H9 (cell line): ENCODE measurements at places on chromosomes 13 and 19. TPM values are rescaled to one million over a fixed set of nuclear protein-coding genes. Genes with fewer than 3 reads are reported as not detected.

DNA sequence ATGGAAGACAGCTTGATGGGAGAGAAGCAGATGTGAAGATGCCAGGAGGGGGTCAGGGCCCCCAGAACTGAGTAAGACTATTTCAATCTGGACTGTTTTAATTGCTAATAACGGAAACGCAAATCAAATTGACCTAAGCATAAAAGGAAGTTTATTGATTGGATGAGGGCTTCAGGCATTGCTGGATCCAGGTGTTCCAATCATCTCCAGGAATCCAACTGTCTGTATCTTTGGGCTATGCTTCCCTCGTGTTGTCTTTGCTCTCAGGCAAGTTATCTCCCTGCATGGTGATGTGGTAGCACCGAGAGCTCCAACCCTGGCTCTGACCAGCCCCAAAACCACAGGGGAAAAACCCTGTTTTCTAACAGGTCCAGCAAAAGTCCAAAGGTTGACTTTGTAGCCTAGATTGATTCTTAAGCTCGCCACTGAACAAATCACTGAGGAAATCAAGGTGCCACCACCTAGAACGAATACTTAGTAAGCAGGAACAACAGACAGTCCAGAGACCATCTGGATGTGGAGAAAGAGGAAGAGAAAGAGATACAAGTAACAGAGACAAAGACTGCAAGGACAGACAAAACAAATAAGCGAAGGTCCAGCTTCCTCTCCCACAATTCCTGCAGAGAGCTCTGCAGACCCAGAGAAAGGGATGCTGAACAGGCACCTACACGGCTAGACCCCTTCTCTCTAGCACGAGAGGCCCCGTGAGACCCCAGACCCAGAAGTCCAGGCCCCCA, 1.2 kb upstream of the C19orf81 start:
- no peak for DNase-seq

DNA sequence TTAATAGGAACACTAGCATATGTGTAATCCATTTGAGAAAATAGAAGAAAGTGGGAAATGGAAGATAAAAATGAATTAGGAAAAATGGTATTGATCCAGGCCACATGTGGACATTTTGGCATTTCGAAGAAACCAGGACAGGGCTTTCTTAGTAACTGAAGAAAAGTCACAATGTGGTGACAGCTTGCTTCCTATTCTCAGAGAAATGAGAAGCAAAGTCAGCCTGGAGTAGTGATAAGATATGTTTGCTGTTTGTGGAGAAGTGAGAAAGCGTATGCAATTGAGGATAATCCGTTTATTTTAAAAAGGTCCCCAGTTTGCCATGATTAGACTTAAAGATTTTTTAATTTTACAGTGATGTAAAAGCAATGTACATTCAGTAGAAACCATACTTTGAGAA, 127.9 kb downstream of the SLITRK6 start:
- DNase-seq: no peak

DNA sequence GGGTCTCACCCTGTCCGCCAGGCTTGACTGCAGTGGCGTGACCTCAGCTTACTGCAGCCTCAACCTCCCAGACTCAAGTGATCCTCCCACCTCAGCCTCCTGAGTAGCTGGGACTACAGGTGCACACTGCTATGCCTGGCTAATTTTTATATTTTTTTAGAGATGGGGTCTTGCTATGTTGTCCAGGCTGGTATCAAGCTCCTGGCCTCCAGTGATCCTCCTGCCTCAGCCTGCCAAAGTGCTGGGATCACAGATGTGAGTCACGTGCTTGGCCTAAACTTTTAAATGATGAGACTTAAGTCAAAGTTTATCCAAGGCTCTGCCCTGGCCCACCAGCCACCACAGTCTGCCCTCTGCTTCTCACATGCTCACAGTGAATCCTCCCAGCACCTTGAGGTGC, 2.2 kb downstream of the C19orf33 start:
- DNase-seq: no peak

- no peak for DNase-seq
Measured at GRCh38 chr19:4379383-4380253, 20.7 kb downstream of the SH3GL1 start.

DNA sequence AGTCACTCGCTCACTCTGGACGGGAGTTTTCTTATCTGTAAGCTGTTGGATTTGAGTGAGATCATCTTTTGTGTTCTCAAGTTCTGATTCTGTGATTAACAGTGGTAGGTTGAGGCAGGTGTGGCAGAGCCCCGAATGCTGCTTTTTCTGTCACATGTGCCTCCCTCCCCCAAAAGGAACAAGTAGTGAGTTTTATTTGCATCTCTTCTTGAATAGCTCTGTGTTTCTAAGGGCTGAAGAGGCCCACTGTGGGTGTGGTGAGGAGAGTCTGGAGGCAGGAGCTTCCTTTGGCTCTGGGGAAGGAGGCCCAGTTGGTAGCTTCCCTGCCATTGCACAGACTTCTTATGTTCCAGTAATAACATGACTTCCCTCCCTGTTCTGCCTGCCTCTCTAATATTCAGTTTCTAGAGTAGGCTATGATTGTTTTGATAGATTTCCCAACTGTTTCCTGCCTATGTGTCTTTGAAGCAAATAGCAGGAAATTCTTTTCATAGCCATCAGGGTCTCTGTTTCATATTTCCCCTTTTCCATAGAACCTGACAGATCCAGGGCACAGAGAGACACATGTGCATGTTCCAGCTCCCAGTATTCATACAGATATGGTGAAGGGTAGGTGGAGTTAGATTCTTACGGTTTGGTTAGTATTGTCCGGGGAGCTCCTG, 23.9 kb upstream of the CXCL17 start:
- DNase-seq: no peak

DNA sequence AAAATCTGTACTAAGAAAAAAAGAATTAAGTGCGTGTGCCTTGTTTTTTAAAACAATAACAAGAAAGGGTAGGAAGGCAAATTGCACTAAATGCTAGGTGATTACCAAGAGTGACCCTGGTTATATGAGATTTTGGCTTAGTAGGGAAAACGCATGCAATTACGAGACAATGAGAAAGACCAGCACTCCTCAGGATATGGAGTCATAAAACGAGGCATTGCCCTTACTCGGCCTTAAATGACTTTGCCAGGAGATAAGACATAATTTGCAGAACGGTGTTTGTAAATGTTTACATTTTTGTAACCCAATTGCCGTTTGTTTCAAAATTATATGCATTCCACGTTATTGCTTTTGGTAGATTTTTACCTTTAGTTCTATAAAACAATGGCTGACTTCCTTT, 179.8 kb downstream of the RBM26 start:
- DNase-seq: no peak

- no peak for DNase-seq
Measured at GRCh38 chr13:101026736-101027398, 352.3 kb upstream of the TMTC4 start.

GRCh38 chr19:8487137-8487851, 15.1 kb downstream of the PRAM1 start:
- no peak for DNase-seq

DNA sequence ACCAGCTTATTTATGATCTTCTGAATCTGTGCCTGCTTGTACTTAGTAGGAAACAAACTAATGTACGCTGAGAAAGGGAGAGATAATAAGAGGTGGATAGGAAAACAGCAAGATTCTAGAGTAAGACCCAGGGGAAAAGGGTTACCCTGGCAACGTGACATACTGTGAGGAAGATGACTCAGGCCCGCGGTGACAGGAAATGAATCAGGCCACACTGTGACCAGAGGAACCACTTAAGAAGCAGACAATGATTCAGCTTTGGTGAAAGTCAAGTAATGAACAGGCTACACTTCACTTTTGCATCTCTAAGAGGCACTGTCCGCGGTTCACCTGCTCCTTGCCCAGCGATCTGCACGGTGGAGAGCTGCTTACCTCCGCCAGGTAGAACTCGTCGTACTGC, 158.2 kb downstream of the NALCN start:
- peak; percentile 64 for DNase-seq

- no peak for DNase-seq
Measured at GRCh38 chr13:99280166-99280565, 22.0 kb upstream of the GPR18 start.

DNA sequence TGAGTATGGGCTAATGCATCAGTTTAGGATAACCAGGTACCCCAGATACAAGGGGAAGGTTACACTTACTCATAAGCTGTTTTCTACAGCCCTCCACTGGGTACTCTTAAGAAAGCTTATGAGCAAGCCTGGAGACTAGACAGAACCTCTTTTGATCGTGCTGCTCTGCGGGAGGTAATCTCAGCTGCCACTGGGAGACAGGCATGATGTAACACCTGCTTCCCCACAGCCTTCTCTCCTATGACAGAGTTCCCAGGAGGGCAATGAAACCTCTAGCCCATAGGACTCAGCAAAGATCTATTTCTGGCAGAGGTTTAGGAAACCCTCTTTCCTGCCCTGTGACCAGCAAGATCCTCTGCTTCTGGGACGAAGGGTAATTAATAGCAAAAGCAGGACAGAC, 65.6 kb downstream of the WASF3 start:
- no peak for DNase-seq

GRCh38 chr13:51943721-51944120, 67.5 kb downstream of the ATP7B start:
- no peak for DNase-seq

DNA sequence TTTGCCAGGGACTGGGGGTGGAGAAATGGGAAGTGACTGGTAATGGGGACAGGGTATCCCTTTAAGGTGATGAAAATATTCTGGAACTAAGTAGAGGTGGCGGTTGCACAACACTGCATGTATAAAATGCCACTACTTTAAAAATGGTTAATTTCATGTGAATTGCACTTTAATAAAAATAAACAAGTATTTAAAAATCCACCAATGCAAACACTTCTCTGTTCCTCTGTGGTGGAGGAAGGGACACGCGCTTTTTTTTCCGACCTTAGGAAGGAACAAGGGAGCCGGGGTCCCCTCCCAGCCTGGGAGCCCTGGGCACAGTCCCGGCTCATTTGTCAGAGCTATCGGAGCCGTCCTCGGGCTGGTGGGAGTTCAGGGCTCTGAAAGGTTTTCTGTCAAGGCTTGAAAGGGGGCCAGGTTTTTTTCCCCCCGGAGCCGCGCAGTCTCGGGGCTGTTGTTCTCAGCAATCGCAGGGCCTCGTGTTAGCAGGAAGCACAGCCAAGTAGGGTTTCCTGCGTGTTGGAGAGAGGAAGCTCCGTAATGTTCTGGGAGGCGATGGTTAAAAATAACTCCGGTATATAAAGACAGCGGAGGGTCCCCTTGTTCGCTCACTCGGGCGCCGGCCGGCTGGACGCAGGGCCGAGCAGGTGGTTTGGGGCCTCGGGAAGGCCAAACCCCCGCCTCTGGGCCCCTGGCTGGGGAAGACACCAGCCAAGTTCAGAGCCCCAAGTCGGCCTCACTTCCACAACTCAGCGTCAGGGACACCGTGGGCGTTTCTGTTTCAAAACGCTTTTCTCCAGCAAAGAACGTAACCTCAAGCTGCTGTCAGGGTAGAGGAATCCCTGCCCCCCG, 41.2 kb upstream of the KLF2 start:
- no peak for DNase-seq

DNA sequence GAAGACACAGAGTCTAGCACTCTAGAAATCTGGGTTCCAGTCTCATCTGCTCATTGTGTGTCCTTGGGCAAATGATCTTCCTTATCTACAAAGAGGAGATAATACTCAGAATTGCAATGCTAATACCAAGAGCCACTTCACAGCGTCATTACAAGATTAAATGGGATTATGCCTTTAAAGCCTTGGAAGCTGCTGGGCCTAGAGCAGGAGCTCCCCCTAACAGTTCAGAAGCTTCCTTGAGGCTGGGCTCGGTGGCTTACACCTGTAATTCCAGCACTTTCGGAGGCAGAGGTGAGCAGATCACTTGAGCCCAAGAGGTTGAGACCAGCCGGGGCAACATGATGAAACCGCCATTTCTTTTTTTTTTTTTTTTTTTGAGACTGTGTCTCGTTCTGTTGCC, 27.6 kb downstream of the AP2S1 start:
- DNase-seq: no peak

DNA sequence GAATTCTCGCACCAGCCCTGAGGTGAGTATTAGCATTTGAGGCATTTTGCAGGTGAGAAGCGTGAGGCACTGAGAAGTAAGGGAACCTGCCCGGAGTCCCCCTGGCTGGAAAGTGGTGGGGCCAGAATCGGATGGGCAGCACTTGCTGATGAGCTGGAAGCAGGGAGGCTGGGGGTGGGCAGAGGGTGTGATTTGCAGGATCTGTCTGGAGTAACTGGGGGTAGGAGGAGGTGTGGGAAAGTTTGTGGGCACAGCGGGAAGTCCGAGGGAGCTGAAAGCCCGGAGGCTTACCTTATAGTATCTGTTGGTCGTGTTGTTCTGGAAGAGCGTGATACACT, 20.1 kb downstream of the PRKD2 start:
- no peak for DNase-seq

GRCh38 chr13:107421951-107422350, 793.4 kb downstream of the LIG4 start:
- no peak for DNase-seq

- no peak for DNase-seq
Measured at GRCh38 chr13:39941911-39942551, 286.6 kb downstream of the COG6 start.

Gene UFM1
- 54.6 and 57.3 TPM in 2 replicates for total RNA-seq

Gene CYP4F11
- not detected in 2 replicates for total RNA-seq

Gene CASP14
- not detected in 2 replicates for total RNA-seq

Gene ZNF99
- total RNA-seq: not detected in 2 replicates

Gene ZNF296
- 14.3 and 14.8 TPM in 2 replicates for total RNA-seq

Gene TTC9B
- 0.15 and 0.31 TPM in 2 replicates for total RNA-seq

Gene ZNF582
- 4.4 and 5.5 TPM in 2 replicates for total RNA-seq

Gene CGB8
- 0.39 TPM in 1 of 2 replicates, not detected in the other for total RNA-seq

Gene SOX1
- total RNA-seq: 0.09 and 0.17 TPM in 2 replicates
